Coronary artery (tissue), 2 donors: ENCODE measurements at places on chromosomes 12 and 14.

DNA sequence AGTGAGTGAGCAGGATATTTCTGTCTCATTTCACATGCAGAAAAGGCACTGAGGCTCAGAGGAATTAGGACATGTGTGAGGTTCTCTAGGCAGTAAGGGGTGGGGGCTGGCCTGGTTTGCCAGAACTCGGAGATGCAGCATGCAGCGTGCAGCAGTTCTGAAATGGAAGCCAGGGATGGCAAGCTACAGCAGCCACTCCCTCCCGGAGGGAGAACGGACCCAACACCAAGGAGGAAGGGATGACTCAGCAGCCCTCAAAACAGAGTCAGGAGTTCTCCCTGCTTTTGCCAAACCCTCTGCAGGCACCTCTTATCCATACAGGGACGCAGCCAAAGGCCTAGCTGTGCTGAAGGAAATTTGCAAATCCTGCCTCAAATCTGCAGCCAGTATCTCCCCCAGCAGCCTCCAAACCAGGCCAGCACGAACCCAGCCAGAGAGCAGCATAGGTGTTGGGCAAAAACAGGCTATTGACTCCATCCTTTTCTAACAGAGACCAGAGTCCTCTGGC, 10.3 kb upstream of the SERPINA3 start:
- no peak for DNase-seq

- DNase-seq, result no peak
These were observed 13.8 kb downstream of the ZC2HC1C start for GRCh38 chr14:75083271-75083670.

DNA sequence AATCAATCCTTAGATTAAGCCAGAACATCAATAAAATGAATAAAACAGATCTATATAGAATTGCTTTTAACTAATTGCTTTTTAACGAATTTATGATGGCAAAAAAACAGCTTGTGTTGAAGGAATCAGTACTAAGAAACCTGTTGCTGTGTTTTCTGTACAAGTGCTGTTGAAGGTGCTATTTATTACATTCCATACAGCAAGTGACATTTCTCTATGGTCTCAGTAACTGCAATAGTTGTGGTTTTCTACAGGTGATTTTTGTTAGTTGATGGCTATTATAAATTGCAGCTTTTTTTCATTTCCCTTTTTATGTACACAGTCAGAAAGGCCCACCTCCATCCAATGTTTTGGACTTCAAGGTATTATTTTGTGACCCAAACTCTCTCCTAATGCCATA, 56.6 kb downstream of the SLC2A13 start:
- DNase-seq, result no peak

DNA sequence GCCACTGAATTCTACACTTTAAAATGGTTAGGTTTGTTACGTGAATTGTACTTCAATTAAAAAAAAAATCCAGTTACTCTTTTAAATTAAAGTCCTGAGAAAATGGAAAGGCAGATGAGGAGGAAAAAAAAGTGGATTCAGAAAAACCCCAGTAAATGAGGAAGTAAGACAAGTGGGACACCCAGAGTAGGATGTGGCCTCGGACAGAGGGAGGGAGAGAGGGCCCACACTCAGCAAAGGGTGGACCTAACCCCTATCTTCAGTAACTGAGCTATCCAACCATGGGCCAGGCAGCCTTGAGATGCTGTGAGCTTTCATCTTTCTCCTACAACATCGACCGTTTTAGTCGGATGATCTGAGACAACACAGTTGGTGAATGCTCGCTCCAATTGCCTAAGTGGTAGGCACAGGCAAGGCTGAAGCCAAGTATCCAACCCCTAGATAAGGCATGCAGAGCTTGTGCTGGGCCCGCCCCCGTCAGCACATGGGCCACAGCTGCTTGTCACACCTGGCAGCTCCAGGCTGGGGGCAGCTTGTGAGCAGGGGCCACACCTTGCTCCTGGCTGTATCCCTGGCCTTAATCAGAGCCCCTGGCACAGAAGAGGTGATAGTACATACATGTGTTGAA, 142.1 kb downstream of the TTC7B start:
- no peak for DNase-seq

- DNase-seq, result no peak
These were observed 574 bp upstream of the CRADD start for GRCh38 chr12:93676408-93677194.

- DNase-seq, result no peak
These were observed 2.5 kb upstream of the TEP1 start for GRCh38 chr14:20415782-20416206.

- no peak for DNase-seq
These were observed 69.6 kb upstream of the RD3L start for GRCh38 chr14:104011824-104012517.

- DNase-seq, result no peak
These were observed 6.8 kb downstream of the SIX1 start for GRCh38 chr14:60642270-60643140.
